ENCODE measurements at places on chromosomes 11 and 22.

DNA sequence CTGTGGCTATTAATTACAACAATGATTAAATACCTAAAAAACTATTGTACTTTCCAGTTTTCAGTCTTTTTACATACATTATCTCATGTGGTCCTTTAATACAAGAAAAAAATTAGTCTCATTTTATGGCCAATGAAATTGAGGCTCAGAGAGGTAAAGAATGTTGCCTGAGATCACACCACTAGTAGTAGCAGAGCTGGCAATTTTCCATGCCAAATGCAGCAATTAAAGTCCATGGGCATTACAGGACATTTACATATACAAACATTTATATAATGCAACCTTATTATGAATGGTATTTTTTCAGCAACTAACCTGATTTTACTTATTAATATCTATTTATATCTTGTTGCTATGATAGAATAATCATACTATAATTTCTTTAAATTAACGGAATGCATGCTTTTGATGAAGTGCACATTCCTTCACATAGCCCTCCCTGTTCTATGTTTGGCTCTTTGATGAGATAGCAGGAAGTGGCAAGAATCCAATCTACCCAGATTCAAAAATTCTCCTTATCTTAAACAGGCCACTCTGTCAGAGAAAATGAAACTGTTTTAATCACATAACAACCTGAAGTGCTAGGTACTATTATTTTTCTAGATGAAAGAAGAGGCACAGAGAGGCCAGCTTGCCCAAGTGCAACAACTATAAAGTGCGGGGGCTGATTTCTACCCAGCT lies 120.9 kb upstream of the LDLRAD3 start:
- DNase-seq: no peak

DNA sequence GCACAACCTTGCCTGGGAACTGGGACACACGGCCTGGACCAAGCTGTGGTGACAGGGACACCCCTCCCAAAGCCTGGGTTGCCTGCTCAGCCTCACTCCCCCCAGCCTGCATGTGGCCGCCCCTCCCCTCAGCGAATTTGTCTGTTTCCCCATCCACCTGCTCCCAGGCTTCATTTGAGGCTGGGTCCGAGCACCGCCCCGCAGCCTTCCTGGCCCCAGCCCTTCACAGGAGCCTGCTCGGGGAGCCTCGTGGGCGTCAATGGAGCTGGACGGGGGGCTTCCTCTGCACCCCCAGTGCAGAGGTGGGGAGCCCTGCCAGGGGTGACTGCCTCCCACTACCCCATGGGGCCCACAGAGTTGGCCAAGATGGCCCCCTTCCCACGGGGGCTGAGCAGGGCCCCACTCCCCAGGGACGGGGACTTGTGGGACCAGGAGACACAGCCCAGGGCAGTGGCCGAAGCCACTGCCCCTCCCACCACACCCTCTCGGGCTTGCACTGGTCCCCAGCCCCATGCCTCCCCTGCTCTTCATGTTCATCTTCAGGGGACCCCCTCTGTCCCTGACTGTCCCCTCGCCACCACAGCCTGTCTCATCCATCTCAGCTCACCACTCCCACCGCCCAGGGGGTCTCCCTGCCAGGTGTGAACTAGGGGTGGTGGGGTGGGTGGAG lies 91.7 kb downstream of the WNT7B start:
- no peak for DNase-seq

GRCh38 chr11:92391364-92391763 lies 166.7 kb downstream of the FAT3 start:
- DNase-seq: no peak

- no peak for DNase-seq
These were observed 111.2 kb upstream of the TOP3B start for GRCh38 chr22:22093743-22094142.

GRCh38 chr11:68384530-68385081 lies 72.2 kb downstream of the LRP5 start:
- no peak for DNase-seq

- DNase-seq: no peak
These were observed 1.8 kb upstream of the RASGRP2 start for GRCh38 chr11:64745521-64746328.

DNA sequence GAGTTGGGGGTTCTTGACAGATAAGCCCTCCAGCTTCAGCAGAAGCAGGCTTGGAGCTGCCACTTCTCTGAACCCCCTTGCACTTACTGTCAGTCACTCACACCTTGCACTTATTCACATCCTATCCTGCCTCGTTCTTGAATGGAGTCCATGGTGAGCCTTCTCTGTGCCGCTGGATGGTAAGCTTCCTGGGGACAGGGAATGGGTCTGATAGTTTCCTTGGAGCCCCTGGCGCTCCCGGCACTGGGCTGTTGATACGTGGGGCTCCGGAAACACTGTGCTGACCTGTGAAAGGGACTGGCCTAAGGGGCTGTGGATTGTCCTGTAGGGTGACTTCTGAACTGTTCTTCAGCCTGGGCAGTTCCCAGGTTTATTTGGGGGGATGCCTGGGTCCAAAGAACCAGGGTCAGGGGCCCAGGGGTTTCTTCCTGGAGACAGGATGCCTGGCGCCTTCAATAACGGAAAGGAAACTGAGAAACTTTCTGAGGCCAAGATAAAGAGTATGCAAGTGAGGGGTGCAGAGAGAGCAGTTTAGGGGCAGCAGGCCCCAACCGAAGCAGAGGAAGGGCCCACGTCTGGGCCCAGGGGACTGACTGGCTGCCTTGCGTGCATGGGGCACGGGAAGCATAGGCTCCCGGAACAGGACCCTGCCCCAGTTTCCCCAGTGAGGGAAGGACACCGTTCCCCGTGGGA lies 709 bp upstream of the ST3GAL4 start:
- no peak for DNase-seq

- no peak for DNase-seq
These were observed 10.2 kb downstream of the ADAMTS8 start for GRCh38 chr11:130418210-130418609.
